ENCODE measurements at places on chromosomes 4 and X. TPM values are rescaled to one million over a fixed set of nuclear protein-coding genes. Genes with fewer than 3 reads are reported as not detected.
A peak's percentile ranks its signal among the peaks of the same experiment; 100 is the strongest.

DNA sequence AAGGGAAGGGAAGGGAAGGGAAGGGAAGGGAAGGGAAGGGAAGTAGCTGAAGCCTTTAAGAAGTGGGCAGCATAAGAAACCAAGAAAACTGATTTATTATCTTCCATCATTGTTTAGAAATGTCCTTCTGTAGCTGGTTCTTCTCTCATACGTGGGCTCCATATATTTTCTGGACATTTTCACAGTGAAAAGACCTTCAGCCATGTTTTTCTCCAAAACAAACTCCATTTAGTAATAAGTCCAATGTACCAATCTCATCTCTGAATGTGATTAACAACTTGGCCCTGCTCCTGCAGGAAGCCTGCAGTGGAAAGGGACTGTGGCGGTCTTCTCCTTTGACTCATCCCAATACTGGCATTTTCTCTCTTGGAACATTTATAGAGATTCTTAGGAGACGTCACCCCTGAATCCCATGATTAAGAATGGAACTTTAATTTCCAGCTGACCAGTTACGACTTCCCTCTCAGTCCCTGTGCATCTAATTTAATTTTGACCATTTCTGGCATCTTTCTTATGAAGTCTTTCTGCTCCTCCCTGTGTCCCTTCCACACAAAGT is 96.6 kb upstream of the GUCY1A1 start:
- peak; percentile 10 for DNase-seq

DNA sequence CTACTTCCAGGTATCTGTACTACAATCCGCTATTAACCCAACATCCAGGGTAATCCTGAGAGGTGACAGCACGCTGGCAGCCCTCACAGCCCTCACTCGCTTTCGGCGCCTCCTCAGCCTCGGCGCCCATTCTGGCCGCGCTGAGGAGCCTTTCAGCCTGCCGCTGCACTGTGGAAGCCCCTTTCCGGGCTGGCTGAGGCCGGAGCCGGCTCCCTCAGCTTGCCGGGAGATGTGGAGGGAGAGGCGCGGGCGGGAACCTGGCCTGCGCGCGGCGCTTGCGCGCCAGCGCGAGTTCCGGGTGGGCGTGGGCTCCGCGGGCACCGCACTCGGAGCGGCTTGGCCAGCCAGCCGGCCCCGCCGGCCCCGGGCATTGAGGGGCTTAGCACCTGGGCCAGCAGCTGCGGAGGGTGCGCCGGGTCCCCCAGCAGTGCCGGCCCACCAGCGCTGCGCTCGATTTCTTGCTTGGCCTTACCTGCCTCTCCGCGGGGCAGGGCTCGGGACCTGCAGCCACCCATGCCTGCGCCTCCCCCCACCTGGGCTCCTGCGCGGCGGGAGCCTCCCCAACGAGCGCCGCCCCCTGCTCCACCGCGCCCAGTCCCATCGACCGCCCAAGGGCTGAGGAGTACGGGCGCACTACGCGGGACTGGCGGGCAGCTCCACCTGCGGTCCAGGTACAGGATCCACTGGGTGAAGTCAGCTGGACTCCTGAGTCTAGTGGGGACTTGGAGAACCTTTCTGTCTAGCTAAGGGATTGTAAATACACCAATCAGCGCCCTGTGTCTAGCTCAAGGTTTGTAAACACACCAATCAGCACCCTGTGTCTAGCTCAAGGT is 87.3 kb downstream of the PRSS12 start:
- no peak for DNase-seq

- no peak for DNase-seq
Measured at GRCh38 chr4:22045051-22045630, 96.6 kb upstream of the KCNIP4 start.

DNA sequence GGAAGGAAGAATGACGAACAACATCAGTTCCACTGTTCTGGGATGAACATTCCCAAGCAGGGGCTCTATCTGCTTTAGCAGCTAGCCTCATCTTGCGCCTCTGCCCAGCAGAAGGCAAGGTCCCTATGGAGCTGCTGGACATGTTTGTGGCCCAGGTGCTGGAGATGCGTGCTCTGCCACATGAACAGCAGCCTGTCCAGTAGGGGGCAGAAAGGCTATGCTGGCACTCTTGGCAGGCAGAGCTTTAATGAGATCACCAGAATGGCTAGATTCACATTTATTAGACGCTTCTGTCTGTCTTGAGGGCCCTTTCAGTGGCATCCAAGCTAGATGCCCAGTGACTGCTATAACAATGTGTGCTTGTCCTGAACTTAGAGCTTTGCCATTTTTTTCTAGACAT is 1826.0 kb downstream of the STIM2 start:
- DNase-seq, result peak; percentile 38

DNA sequence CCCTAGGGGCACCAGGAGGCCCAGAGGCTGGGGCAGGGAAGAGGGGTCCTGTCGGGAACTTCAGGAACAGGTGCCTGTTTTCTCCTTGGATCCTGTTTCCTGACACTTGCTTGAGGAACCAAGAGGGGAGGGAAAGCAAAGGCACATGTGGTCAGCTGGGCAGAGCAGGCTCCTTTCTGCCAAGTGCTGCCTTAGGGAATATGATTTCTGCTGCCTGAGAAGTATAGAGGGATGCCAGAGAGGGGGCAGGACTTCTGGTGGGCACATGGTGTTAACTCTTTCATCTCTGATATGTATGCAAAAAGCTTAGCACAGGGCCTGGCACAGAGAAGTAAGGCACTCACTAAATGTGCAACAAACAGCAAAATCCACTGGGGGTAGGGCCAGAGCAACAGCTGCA is 51.2 kb upstream of the PJA1 start:
- DNase-seq, result no peak

GRCh38 chr4:187666034-187666433 is 329.5 kb upstream of the ZFP42 start:
- no peak for DNase-seq

DNA sequence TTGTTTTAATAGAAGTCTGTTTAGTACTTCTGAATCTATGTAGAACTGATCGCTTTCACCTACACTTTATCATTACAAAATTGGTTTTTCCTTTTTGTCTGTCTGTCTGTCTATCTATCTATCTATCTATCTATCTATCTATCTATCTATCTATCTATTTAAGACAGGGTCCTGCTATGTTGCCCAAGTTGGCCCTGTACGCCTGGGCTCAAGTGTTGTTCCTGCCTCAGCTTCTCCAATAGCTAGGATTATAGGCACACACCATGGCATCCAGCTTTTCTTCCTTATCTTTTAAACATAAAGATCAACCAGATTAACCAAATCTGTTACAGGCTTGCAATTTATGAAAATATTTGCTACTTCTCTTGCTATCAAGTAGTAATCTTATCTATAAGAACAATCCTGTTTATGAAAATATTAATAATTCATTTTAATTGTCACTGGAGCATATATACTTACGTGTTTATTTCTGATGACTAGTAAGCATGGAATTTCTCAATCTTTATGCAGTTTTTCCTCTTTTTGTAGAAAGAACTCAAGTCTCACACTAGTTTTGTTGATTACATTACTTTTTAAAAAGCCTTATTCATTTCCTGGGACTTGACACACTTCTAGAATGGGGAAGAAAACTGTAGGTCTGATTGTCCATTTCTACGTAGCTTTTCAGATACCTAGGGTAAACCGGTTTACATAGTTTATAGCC is 24.5 kb downstream of the KIAA0232 start:
- DNase-seq, result peak; percentile 29

- no peak for DNase-seq
Measured at GRCh38 chr4:85738721-85739120, 263.8 kb downstream of the ARHGAP24 start.

DNA sequence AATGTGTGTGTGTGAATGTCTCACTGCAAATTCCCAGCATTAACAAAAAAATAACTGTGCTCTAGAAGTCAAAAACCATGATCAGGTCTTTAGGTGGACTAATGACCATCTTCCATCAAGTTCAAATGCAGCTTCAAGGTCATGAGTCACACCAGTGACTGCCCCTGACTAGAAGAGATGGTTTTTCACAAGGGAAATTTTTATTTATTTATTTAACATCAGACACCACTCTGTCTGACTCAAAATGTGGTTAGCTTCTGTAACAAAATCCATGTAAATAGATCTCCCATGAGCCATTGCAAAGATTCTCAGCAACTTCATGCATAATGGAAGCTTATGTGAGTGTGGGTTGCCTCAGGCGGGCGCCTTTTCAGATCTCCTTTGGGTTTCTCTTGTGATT is 219.2 kb downstream of the KIT start:
- DNase-seq, result peak; percentile 83

- no peak for DNase-seq
Measured at GRCh38 chrX:150503898-150504219, 64.6 kb upstream of the MTM1 start.

GRCh38 chr4:34767407-34767806 is 1476.9 kb downstream of the ARAP2 start:
- DNase-seq, result no peak

DNA sequence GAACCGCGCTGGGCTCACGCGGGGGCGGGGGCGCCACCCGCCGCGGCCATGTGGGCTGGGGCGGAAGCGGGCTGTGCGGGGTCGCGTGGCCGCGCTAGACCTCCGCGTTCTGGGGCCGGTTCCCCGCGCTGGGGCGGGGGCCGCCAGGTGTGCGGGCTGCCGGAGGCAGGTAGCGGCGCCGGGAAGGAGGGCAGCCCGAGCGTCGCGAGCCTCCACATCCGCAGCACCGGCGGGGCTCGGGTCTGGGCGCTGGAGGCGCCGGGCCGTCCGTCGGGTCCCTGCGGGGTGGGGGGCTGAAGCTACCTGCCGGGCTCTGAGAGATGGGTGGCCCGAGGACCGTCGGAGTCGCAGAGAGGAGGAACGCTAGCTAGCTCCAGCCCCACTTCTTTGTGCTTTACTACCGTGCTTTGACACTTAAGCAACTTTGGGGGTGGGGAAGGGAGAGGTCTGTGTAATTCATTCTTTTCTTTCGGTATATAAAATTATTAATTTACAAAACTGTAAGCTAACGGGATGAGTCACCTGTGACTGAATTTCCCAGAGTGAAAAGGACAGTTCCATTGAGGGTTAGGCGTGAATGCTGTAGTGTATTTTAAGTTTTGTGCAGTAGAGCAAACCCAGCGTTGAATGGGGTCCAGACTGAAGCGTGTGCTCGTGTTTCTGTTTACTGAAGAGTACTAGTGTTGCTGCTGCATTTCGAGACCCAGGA is 689 bp downstream of the METAP1 start:
- DNase-seq, result peak; percentile 55

GRCh38 chr4:105145903-105146275 is 787 bp upstream of the TET2 start:
- no peak for DNase-seq

DNA sequence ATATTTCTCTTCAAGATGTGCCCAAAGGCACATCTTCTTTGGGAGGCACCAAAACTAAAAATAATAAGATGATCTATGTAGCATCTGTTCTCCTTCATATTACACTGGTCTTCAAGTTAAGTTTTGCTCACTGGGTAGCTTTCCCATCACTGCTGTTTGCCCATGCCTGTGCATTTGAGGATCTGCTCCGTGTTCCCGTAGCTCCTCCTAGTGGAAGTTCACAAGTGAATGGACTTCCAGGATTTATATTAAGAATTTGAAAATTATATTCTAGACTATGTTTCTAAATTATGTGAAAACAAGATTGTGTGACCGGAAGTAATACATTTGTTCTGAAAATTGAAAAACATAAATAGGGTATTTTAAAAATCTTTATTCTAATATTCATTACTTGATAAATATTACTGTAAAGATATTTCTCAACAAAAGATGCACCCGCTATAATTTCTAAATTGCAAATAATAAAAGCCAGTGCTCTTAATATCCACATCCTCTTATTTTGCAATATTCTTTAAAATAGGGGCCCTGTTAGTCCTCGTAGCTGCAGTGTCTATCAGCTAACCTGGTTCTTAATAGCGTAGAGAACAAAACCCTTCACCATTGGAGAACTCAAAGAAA is 147.7 kb downstream of the RBM46 start:
- peak; percentile 55 for DNase-seq

GRCh38 chr4:153403726-153404125 is 59.2 kb downstream of the MND1 start:
- peak; percentile 21 for DNase-seq

DNA sequence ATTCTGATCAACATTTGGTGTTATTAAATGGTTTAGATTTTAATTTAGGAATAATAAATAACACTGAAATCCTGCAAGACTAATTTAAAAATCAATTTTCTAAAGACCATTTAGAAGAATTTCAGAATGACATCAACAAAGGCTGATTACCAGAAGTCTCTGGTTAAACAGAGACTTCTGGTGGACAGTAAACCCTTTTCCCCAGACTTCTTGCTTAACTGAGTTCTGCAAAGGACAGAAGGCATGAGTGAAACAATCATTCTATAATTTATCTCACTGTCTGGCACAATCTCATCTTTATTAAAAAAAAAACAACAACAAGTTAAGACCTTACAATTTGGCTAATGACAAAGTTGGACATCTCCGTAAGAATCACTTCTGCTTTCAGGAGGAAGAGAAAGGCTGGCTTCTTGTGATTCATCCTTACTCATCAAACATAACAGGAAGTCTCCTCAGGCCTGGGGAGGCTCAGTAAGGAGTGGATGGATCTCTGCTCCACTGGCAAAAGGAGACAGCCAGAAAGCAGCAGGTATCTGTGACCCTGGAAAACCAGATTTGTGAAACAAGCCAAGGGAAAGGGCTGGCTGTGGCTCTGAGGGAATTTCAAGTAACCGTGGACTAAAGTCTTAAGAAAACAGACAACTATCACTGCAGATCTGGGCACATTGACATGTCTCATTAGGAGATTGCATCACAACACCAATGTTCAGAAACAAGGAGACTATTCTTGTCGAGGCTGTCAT is 908 bp upstream of the TLR6 start:
- DNase-seq, result peak; percentile 94

- DNase-seq, result no peak
Measured at GRCh38 chr4:164935363-164935762, 42.1 kb downstream of the TRIM61 start.

GRCh38 chrX:71450433-71451106 is 82.3 kb upstream of the OGT start:
- no peak for DNase-seq

GRCh38 chrX:14598330-14598729 is 69.0 kb downstream of the GLRA2 start:
- DNase-seq, result no peak

DNA sequence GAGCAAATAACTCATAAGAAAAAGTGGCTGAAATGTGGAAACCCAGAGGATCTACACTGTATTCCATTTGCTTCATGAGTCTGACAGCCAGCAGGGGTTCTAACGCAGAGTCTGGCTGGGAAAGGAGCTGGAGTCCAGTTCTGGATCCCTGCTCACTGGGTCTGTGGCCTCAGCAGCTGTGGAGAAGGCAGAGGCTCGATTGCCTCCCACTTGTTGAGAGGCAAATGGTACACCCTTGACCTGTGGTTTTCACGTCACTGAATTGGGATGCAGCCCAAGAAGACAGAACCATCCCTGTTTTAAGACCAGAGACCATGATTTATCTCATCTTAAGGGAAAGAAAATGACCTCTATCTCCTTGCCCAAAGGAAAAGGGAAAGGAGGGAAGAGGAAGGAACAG is 147.0 kb upstream of the NOCT start:
- DNase-seq, result peak; percentile 73

C4orf50 gene
- not detected for total RNA-seq

SOX3 gene
- not detected for total RNA-seq

ZMAT1 gene
- total RNA-seq, result not detected

Data from IMR-90 (cell line).